ENCODE measurements at places on chromosomes 5 and 9.

DNA sequence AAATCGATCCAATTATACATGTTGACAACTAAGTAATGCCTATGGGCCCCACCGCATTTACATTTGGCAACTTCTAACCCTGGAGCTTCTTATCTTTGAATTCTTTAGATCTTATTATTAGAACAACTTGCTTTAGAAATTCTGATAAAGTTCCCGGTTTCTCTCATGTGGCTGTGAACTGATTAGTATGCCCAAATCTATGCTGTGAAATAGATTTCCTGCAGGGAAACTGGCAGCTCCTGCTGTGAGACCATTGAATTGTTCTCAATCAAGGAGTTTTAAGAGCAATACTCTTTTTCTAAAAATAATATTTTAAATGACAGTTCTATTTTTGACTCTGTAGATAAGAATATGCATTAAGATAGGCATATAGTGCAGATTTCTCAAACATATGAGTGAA lies 177.5 kb downstream of the GABRB2 start:
- no peak for DNase-seq

DNA sequence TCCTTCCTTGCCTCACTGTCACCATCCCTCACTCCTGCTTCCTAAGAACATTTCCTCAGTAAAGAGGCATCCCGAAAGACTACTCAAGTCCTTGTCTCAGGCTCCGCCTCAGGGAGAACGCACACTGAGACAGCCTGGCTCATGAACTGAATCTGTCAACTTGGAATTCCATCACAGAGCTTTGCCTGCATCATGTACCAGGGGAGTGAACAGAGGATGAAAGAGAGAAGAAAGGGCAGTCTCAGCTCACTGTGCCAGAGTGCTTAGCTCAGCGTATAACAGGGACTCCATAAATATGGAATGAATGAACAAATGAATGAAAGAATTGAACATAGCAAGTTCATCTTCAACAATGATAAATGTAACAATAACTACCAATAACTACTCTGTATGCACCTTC lies 68.7 kb upstream of the SLC1A3 start:
- DNase-seq = no peak

GRCh38 chr9:37037503-37038301 lies 3.6 kb upstream of the PAX5 start:
- no peak for DNase-seq

DNA sequence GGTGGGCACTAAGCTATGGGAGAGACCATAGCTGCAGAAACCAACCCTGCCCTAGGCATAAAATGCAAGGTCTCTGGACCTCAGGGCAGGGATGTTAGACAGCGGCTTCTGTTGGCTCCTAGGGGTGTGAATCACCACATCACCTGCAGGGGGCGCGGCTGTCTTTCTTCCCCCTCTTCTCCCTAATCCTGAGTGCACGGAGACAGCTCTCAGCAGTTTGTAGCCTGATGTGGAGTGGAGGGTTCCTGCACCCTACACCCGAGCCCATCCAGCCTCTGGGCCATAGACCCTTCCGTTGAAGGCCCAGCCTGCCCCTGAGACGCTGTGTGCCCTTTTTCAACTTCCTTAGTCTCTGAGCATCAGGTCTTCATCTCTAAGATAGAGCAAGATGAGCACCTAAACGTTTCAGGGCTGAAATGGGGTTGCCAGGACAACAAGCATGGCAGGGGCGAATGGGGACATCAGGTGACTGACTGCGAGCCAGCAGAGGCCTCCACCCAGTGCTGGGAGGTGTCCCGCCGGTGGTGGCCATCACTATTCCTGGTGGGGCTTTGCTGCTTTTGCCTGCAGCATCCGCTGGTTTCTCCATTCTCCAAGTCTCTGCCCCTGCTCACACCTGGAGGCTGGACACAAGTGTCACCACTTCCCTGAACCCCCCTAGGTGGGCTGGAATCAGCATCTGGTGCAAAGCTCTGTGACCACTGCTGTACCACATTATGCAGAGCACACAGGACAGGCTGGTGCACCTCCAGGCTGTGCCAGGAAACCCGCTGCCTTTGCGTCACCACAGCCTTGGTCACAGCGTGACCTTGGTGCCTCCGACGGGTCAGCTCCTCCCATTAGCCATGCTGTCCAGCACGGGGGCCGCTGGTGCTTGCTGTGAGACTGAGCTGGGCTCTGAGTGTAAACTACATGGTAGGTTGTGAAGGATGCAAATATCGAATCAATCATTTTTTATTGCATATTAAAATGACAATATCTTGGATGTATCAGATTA lies 2.5 kb upstream of the SEC16A start:
- peak; percentile 62 for DNase-seq

DNA sequence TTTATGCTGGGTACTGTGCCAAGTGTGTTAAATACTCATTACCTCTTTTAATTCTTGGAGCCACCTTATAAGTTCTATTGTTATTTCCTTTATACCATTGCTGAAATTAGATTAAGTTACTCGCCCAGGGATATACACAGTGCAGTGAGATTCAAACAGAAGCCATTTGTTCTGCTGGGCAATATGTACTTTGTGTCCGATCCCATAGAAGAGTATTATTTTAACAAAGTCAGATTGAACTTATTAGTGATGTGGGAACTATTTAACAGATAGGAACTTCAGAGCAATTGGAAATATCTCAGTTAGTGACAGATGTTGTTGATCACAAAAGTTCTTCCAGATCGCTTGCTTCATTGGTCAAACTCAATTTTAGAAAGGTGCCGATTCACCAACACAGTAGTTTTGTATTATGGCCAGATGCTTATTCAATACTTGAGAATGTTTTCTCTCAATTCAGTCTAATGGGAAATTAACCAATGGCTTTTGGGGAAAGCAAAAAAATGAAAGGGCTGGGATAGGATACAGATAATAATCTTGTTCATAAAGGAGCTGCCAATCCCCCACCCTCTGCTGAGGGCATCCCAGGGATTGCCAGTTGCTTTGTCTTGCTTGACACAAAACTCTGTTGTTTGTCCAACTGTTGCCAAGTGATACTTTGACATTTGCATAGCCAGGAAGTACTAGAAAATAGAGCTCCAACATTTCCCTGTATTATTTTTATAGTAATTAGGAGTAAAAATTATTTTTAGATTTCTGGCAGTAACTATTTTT lies 94.8 kb upstream of the SEMA6A start:
- DNase-seq = no peak

DNA sequence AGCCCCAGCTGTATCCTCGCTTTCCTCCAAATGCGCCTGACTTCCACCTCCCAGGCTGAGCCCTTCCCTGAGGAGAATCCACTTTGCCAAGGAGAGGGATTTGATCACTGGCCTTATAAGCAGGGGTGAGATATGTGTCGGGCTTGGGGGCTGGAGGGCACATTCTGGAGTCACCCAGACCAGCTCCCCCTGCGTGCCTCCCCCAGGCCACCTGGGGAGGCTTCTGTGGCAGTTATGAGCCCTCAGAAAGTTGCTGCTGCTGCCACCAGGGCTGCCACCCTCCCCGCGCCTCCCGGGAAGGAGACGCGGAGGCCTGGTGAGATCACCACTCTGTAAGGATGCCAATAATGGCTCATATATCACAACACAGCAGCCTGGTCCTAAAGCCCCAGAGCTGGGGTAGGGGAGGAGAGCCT lies 211.5 kb downstream of the PAPPA start:
- peak; percentile 71 for DNase-seq

GRCh38 chr9:89879276-89879675 lies 274.5 kb downstream of the GADD45G start:
- DNase-seq = no peak

DNA sequence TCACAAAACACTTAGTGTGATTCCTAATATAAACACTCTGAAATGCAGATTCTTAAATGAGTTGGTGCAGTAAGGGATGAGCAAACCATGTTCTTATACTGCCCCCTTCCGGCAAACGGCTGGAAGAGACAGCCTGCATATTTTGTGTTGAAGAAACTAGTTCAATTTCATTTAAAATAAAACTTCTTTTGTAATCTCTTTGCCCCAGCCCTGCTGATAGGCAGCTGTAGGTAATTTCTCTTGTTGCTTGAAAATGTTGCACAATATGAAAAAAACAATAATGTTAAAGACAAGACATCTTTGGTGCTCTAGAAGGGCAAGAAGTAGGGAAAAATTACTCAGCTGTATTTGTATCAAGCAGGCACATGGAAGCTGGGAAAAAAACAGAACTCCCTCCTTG lies 89.7 kb upstream of the CCNG1 start:
- DNase-seq = peak; percentile 57

GRCh38 chr5:117731446-117731845 lies 1156.8 kb upstream of the SEMA6A start:
- no peak for DNase-seq

- DNase-seq = no peak
Measured at GRCh38 chr5:74028976-74029375, 403.0 kb downstream of the ARHGEF28 start.

DNA sequence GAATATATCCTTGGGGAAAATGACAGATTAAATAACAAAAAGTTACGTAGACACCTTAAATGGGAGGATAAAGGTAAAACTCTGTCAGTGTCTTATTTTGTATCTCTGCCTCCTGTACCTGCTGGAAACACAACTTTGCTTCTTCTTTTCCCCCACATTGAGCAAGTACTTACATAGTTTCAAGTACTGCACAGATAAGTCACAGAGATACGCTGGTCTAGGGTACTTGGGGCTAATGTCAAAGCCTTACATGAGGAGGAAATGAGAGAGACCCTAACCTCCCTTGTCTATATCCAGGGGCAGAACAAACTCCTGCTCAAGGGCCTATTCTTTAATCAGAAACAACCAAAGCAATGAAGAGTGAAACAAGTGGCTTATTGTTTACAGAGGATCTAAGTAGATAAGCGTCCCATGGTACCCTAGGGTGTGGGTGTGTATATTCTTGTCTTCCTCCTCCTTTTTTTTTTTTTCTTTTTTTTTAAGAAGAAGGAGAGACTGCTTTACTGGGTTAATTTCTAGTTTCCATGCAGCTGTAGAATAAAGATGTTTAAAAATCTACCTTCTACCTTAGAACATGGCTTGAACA lies 43.1 kb downstream of the ELL2 start:
- DNase-seq = no peak

DNA sequence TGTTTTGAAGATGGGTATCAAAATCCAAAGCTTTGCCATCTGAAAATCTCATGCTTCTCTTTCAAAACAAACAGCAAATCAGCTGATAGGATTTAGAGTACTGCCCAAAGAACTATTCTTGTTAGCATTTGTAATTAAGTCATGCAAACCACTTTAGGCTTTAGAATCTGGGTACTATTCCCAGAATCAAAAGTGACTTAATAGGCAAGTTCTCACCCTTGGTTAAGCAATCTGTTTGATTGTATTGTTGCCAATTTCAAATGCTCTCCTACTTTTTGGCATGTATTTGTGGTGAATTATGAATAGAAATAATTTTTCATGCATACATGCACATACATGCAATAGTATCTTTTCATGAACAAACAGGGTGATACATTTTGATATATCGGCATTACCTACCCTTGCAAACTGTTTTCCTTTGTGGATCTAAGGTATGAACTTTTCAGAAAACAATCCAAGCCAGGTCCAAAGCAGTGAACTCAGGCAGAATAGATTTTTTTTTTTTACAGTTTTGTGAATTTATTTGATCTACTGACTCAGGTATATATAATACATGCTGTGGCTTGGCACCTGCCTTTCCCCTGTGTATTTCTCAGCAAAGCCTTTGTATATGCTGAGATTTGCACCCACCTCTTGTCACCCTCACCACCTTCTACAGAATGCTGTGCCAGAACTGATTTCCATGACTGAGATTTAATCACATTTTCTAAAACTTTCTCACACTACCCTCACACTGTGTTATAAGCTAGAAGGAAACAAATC lies 9.0 kb downstream of the IL33 start:
- DNase-seq = no peak

DNA sequence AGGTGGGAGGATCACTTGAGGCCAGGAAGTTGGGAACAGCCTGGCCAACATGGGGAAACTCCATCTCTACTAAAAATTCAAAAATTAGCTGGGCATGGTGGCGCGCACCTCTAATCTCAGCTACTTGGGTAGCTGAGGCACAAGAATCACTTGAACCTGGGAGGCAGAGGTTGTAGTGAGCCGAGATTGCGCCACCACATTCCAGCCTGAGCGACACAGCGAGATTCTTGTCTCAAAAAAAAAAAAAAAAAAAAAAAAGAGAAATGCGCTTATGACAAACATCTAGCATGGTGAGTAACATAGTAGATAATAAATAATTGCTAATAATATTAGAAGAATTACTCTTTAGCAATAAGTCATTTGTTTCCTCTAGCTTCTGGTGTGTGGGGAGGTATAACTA lies 25.9 kb downstream of the RUSC2 start:
- peak; percentile 65 for DNase-seq

DNA sequence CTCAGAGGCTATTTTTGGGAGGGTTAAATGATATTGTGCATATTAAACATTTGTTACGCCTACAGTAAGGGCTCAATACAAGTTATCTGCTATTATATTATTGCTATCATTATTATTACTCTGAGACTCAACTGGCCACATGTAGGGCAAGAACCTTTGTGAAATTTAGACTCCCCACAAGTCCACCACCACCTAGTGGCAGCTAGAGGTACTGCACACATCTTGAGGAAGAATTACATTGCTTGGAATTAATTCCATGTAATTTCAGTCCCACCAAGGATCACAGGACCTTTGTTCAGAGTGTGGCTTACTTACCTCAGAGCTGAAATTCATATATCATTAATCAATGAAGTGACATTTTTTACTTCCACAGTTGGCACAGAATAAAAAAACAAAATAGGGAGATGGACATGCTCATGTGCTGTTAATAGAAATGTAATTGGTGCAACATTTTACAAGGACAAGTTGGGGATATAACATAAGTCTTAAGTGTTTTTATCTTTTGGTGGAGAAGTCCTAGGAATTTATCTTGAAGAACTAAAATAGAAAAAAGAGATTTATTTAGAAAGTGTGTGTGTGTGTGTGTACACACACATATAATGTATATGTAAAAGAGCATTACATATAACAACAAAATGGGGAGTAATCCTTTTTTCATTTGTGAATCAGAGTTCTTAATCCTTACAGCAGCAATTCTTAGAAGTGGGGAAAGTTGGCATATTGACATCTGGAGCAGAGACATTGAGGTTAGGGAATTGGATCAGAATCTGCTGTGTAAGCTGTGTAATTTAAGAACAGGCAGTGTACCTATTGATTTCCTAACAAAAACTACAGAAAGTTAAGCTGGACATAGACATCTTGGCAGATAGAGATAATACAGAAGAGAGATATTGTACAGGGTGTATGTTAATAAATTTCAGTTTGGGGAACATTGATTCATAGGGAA lies 11.2 kb downstream of the MSANTD3 start:
- DNase-seq = peak; percentile 76

DNA sequence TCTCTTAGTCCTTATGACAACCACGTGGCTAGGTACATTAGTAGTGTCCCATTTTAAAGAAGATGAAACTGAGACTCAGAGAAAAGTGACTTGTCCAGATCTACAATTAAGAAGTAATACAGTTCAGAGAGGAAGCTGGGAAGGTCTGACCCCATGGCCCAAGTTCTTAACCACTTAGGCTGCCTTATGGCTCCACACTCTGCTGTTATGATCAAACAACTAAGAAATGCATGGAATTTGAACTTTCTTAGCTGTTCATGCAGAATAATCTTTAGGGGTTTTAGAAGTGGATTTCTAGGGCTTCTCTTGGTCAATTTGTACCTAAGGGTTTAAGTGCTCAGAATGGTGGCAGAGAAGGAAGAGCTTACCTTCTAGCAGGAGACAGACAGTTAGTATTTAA lies 128.0 kb upstream of the MSX2 start:
- DNase-seq = peak; percentile 36

Data from iris pigment epithelial cell (primary cell).